ENCODE measurements at places on chromosomes 3 and 15.
A peak's percentile ranks its signal among the peaks of the same experiment; 100 is the strongest.

DNA sequence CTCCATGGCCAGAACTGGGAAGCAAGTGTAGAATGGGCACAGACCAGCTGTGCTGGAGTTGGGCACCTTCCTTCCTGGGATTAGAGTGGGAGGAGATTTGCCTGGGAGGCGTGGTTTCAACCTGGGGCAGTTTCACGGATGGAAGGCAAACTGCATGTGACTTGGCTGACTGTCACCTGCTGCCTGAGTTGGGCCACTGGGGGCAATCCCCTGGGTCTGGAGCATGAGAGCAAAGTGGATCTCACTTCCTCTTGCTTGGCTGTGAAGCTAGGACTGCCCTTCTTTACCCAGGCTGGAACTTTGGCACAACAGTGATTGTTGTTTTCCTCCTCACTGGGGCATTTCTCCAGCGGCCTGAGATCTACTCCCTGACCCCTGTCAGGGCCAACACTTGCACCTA is 1247.0 kb upstream of the EPHA6 start:
- DNase-seq: no peak

- no peak for DNase-seq
These were observed 194.7 kb downstream of the SQOR start for GRCh38 chr15:45829336-45830153.

GRCh38 chr3:167450195-167450594 is 23.6 kb downstream of the SERPINI2 start:
- no peak for DNase-seq

- DNase-seq: no peak
These were observed 60.9 kb downstream of the HES1 start for GRCh38 chr3:194196876-194197275.

- DNase-seq: no peak
These were observed 70.7 kb downstream of the RPN1 start for GRCh38 chr3:128579927-128580326.

GRCh38 chr3:194133661-194134230 is 2.2 kb upstream of the HES1 start:
- DNase-seq: no peak

GRCh38 chr3:85427467-85427866 is 468.7 kb downstream of the CADM2 start:
- DNase-seq: no peak

DNA sequence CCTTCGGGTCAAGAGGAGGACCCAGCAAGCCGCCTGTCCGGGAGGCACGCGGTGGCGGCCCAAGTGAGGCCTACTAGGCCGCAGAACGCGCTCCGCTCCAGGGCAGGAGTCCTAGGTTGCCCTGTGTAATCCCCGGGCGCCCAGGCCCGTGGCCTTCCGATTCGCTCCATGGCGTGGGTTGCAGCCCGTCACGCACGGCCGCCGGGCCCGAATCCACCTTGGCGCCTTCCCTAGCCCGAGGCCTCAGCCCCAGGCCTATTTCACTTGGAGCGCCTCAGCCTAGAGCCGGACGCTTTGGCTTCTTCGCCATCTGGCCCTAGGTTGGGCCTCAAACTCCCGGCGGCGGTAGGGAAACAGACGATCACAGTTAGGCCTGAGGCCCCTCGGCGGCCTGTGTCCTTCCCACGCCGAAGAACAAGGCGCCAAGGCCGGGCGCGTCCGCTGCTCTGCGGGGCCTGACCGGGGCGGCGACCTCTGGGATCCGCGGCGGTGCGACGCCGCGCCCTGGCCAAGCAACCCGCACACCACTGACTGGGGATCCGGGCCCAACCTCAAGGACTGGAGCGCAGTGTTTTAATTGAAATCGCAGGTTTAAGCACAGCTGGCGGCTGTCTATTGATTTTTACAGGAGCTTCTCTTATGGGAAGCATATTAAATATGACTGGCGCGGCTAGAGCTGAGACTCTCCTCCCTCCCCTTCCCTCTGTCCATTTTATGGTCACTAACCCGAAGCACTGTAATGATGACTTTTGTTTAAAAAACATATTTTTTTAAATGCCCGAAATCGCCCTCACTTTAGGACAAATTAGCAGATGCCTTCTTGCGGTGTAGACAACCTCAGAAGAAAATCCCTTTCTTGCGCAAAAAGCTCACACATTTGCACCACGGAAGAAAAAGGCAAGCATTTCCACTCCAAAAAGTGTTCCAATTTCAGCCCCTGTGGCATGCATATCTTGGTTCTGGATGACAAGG is 3.8 kb upstream of the FEZF2 start:
- no peak for DNase-seq

DNA sequence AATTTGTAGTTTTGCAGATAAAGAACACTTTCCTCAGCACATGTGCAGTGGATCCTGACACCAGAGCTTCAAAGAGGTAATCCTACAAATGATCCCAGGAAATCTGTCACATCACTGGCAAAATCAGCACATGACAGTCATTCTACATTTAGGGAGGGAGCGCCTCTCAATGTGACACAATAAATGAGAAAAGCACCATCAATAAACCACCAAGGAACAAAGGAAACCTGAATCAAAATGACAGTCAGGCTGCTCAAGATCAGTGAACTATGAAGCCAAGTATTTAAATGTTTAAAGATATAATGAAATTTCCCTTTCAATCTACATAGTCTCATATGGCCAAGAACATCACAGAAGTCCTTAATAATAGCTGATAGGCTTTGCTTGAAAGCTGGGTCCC is 119.5 kb downstream of the LRRN1 start:
- DNase-seq: no peak

DNA sequence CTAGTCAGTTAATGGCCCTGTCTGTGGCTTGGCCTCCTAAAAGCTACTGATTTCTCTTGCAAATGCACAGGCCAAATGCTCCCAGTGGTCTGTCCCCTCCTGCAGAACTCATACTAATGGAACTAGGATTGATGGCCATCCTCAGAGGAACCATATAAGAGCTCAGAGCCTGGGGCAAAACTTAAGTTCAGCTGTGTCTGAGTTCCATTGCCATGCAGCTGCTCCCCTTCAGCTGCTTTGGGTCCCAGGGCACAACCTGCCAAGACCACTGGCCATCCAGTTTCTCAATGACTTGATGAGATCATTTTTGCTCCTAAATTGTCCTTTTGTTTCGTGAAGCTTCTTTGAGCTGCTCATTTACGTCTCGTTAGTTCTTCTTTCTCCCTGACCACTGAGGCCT is 529.5 kb upstream of the TBL1XR1 start:
- DNase-seq: no peak

- DNase-seq: no peak
These were observed 35.4 kb downstream of the AADACL2 start for GRCh38 chr3:151769175-151769574.

- DNase-seq: no peak
These were observed 140.4 kb upstream of the CCDC54 start for GRCh38 chr3:107236655-107237337.

DNA sequence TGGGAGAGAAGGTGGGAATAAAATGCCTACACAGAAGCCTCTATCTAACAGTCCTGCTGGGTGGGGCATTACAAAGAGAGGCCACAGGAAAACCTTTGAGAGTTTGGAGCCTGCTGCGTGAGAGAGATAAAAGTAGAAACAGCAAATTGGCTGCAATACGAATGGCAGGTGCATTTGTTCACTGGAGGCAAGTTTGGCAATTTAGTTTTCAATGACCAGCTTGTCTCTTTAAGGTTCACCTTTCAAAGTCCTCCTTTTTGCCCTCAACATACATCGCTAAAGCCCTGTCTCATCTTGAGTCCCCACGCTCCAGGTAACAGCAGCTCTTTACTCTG is 405.7 kb downstream of the LSAMP start:
- DNase-seq: no peak

- DNase-seq: peak; percentile 57
These were observed 72.8 kb upstream of the ICE2 start for GRCh38 chr15:60551781-60552161.

DNA sequence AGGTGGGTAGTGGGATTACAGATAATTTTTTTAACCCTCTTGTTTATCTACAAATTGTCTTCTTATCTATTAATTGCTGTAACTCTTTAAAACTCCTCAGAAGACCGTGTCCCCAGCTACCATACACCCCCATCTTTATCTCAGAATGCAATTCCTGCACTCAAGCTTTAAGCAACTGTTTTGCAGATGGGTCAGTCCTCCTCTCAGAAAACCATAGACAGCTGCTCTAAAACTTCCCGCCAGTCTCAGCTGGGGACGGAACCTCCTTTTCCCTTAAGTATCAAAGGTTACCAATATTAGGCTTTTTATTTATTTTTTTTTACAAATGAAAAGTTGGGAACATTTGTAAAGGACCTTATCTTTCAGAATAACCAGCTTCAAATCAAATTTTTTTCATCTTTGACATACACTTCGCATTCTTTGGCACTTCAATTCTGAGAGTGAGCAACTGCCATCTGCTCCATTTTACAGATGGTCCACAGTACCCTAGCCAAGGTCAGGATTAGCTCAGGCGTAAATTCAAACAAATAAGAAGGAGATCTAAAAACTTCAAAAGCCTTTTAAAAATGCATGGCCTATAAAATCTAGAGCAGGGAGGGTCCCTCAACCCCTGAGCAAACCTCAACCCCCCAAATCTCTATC is 1.3 kb downstream of the GATM start:
- DNase-seq: no peak

DNA sequence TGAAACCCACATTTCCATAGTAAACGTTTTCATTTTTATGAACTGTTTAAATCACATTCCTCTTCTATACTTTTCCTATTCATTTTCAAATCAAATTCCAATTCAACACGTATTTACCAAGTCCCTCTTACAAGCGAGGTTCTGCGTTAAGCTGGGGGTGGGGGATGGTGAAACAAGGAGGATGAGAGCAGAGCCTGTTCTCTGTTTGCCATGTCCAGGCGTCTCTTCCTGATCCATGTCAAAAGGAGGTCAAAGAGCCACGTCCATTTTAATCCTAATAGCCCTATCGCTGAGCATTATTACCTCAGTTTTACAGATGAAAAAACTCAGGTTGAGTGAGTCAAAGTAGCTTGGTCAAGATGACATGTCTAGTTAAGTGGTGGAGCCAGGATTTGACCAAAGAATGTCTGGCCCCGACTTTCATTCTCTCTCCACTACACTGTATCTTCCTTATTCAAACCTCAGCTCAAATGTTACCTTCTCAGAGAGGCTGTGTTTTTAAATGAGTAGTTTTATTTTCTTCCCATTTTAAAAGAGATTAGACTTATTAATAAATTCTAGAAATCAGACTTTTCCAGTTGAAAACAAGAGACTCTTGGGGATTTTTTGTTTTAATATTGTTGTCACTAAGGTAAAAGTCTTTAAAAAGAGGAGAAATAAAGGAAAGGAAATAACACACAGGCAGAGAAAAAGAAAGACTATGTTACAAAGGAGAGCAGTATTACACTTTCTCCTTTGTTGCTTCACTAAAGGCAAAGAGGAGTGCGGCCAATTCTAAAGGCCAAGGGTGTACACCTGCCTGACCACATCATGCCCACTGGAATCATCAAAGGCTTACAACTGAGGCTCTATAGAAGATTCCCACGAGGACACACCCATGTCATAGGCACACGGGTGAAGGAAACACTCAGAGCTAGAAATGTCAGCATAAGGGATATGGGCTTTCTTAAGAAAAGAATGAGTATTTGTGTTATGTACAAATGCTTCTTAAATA is 42.4 kb downstream of the MYO5A start:
- DNase-seq: no peak

GRCh38 chr15:64856429-64857145 is 14.9 kb downstream of the PLEKHO2 start:
- no peak for DNase-seq

DNA sequence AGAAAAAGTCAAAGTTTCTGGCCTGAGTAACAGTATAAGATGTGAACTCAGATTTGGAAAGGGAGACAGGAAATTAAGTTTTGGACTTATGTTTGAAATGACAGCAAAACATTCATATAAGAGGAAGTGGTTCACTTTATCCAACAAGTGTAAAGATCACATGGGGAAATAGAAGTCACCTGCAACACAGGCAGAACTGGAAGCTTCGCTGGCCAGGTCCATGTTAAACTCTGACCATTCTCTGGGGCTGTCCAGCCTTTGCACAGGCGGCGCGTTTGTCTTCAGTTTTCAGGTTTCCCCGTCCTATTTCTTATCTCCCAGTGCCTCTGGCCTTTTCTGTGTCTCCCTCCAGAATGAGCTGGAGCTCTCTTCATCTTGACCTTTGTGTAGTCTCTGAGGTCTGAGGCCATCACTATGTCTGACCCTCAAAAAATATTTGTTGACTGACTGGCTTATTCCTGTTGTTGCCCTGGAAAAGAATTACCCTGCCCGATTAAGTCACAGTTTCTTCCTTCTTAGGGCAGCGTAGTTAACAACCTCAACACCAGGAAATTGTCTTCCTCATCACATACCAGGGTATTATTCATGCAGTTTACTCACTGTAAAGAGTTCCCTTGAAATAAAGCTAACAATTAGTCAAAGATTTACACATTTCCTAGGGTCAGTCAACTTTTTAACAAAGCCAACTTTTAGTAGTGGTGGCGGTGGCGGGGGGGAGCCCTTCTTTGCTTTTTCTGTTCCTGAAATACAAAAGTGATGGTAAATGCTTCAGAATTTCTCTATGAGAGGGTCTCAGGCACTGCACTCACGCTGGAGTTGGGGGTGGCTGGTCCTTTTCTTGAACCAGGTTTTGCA is 959 bp upstream of the RASA2 start:
- DNase-seq: no peak

- no peak for DNase-seq
These were observed 660 bp upstream of the BCL2L10 start for GRCh38 chr15:52113235-52113634.

- no peak for DNase-seq
These were observed 86.4 kb downstream of the PCCB start for GRCh38 chr3:136336329-136337100.

DNA sequence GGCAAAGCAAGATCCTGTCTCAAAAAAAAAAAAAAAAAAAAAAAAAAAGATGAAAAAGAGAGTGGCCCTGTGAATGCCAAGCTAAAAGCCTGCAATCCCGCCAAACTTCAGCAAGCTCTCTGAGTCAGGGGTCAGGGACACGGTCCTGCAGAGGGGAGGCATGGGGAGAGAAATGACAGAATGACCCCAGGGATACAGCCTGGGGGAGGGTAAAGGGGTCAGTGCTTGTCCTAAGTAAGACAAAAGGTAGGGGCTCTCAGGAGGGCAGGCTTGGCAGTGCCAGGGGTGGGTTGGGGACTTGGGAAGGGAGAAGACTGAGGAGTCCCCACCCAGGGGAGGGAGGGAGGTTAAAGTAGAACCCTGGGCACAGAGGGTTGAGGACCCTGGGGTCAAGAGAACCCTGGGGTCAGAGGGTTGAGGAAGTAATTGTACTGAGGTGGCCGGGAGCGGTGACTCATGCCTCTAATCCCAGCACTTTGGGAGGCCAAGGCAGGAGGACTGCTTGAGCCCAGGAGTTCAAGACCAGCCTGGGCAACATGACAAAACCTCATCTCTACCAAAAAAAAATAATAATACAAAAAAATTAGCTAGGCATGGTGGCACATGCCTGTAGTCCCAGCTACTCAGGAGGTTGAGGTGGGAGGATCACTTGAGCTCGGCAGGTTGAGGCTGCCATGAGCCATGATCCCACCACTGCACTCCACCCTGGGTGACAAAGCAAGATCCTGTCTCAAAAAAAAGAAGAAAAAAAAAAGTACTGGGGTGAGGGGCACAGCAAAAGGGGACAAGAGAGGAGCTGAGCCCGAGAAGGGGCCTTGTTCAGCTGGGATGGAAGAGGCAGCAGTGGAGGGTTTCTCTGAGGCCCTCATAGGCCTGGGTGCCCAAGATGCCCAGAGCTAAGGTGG is 5.2 kb upstream of the SEMA3B start:
- no peak for DNase-seq
